ENCODE measurements at places on chromosomes 4 and X.

DNA sequence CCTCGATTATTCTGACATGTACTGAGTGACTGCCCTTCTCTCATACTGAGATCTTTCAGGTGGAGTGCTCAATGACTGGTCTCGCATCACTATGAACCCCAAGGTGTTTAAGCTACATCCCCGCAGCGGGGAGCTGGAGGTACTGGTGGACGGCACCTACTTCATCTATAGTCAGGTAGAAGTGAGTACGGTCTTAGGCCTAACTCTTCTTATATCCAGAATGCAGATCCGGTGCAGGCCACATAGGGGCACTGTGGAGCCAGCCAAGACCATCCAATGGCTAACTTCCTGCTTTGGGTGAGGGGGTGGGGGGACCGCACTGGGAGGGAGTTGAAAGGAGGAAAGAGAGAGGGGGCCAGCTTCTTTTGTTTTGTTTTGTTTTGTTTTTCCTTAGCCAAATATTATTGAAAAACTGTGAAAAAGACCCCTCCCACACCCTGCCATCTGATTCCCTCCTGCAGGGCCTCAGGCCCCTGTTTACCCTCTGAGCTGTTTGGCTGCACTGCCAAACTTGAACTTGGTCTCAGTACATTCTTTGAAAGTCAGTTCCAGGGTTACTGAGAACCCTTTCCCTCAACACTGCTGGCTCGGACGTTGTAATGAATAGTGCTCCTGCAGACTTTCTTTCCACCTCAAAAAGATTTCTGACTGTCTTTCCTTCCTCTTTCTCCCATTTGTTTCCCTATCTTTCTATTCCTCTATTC, 16.2 kb downstream of the AWAT2 start:
- no peak for DNase-seq

GRCh38 chrX:96538104-96538725, 146.4 kb upstream of the DIAPH2 start:
- DNase-seq = no peak

GRCh38 chr4:8310306-8310705, 40.8 kb downstream of the HTRA3 start:
- peak; percentile 32 for DNase-seq

DNA sequence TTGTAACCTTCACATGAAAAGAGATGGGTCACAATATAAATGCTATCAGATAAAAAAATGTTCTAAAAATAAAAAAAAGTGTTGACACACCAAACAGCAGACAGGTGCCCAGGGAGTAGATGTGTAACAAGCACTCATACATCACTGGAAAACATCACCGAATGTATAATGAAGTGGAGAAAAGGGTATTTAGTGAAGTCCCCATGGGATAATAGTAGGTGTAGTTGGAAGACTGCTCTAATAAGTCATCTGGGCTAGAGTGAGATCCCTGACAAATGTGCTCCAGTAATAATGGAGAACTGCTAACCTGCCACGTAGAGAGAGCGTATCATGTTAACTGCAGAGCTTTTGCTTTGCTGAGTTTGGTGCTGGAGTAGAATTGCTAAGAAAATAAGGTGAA, 152.0 kb downstream of the GRIA2 start:
- DNase-seq = no peak

GRCh38 chr4:8694651-8695151, 102.1 kb downstream of the CPZ start:
- no peak for DNase-seq

- no peak for DNase-seq
Measured at GRCh38 chr4:153488006-153488891, 22.1 kb downstream of the TMEM131L start.

- DNase-seq = no peak
Measured at GRCh38 chrX:18424482-18425198, 768 bp upstream of the CDKL5 start.

- DNase-seq = no peak
Measured at GRCh38 chr4:106775636-106776035, 260.5 kb downstream of the DKK2 start.

DNA sequence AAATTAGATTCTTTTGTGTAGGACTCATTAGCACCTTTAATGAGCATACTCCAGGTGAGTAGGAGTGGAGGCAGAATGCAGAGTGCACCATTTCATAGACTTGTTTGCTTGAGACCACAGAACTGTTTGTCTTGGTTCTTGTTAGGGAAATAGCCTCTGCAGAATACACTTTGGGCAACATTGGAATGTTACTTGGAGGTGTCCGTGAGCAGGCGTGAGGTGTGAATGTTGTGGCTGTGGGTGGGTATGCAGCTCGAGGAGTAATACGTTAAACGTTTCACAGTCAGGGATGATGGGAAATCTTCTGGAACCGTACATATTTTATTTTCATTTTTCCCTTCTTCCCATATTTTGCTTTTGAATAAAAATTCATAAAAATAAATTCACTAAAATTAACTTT, 31.6 kb downstream of the PAQR3 start:
- no peak for DNase-seq

GRCh38 chr4:118749347-118749988, 64.3 kb downstream of the METTL14 start:
- no peak for DNase-seq

- peak; percentile 71 for DNase-seq
Measured at GRCh38 chrX:40012039-40012867, 85.5 kb downstream of the BCOR start.

- DNase-seq = no peak
Measured at GRCh38 chrX:138858951-138859350, 147.4 kb upstream of the FGF13 start.

DNA sequence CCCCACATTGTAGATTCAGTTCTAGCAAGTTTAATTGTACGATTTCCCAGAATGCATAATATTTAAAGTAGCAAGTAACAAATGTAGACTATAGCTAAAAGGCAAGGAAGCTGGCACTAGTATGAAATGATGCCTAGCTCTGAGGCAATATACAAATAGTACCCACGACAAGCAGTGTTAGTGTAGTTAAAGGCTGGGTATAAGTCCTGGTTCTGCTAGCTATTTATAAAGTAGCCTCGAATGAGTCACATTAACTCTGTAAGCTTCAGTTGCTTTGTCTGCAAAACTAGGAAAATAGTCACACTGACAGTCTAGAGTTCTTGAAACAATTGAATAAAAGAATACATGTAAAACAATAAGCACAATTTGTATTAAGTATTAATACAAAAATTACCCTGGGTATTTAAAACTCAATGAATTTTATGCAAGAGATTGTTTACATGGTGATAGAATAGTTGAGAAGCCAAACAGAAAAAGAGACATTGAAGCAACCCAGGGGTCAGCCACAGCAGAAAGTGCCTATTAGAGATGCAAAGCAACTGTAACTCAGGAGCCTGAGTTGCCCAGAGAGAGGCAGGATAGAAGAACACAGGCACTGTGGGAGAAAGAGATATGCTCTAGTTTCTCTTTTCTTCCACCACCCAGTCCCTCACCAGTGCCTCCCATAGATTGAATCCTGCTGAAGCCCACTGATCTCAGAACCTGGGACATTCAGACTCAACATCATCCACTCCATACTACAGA, 949.0 kb downstream of the C4orf33 start:
- DNase-seq = no peak

DNA sequence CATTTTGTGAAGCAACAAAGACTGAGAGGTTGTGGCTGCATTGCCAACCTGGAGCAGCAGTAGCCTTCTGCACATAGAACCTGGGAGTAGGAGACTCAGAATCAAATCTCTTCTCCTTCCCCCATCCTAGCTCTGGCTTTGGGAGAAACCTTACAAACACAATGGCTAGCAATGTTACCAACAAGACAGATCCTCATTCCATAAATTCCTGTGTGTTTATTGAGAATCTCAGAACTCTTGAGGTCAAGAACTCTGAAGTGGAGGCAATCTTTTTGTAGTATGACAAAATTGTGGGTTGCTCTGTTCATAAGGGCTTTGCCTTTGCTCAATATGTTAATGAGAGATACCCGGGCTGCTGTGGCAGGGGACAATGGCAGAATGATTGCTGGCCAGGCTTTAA, 406.7 kb upstream of the SPANXN1 start:
- DNase-seq = no peak

GRCh38 chr4:159341522-159341921, 238.6 kb downstream of the RAPGEF2 start:
- no peak for DNase-seq

DNA sequence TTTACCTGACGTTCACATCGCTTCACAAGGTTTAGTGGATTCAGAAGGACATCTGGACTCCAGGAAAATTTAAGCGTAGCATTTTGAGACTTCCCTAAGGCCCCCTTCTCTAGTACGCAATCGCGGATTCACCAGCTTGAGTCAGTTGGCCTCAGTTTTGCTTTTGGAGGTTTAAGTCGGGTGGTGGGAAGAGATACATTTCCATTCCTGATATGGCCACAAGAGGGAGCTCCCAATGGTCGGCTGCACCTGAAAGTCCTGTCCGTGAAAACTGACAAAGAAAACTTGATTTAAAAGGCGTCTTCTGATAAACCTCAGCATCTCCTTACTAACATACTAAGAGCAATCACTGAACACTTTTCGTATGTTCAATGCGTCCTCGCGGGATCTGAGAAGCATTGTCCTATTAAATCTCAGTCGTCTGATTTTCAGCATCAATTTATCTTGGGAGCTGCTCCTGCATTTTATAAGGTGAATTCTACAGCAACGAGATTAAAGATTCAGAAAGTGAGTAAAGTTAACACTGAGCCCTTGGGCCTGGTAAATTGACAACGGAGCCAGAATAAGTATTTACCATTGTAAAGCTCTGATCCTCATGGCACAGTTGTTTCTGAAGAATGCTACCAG, 50.6 kb downstream of the LGI2 start:
- DNase-seq = no peak

DNA sequence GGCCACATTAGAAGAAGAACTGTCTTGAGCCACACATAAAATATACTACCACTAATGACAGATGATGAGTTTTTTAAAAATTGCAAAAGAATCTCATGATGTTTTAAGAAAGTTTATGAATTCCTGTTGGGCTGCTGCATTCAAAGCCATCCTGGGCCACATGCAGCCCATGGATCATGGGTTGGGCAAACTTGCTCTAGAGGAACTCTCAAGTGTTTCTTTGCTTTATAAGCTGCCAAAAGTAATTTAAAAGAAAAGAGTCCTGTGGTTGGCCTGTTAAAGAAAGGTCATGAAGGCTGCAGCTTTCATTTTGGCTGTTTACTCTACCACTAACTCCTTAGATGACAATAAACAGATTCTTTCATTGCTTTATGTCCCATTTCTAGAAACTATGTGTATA, 218.2 kb downstream of the SCFD2 start:
- DNase-seq = no peak

- DNase-seq = no peak
Measured at GRCh38 chr4:137685357-137685756, 153.1 kb upstream of the PCDH18 start.

Data from suprapubic skin (tissue), 4 donors.